Posterior cingulate gyrus (tissue), 11 donors: ENCODE measurements at places on chromosomes 3 and 15.

DNA sequence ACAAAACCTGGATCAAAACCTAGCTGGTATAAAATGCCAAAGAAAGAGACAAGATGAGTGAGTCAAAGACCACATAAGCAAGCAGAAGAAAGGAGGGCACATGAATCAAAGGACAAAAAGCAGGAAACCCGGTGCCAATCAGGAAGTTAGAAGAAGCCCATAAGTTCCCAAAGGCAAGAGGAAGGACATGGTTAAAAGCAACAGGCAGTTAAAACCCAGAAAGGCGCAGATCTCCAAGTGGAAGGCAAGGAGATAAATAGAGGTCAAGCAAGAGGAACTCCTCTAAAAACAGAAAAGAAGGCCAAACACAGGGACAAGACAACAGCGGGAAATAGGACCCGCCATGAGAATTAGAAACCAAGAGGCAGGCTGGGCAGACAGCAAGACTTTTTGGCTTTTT lies 4.4 kb downstream of the TMOD2 start:
- DNase-seq: no peak

DNA sequence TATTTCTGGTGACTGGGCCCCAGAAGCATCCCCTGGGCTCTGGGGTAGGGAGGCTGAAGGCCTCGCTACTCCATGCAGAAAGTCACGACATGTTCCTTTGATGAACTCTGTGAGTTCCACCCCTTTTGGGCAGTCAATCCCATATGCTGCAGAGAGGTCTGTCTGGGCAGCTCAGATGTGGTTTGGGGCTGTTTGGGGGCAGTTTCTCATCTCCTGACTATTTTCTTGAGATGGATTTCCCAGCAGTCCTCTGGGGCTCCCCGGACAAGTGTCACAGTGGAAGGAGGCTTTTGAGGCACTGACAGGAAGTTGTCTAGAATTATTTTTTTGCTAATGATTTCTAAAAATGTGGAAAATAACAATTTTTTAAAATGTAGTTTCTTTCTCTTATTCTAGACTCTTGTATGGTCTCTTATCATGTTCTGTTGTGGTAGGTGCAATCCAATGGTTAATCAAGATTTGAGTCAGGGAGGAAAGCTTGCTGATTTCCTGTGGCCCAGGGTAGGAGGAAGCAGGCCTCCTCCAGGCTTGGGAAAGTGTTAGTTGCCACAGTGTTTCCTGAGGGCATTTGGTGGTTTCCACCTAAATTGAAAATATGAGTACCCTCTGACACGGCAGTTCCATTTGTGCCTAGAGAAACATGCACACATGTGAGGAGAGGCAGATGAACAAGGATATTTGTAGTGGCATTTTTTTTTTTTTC lies 19.9 kb upstream of the TATDN2 start:
- DNase-seq: no peak

DNA sequence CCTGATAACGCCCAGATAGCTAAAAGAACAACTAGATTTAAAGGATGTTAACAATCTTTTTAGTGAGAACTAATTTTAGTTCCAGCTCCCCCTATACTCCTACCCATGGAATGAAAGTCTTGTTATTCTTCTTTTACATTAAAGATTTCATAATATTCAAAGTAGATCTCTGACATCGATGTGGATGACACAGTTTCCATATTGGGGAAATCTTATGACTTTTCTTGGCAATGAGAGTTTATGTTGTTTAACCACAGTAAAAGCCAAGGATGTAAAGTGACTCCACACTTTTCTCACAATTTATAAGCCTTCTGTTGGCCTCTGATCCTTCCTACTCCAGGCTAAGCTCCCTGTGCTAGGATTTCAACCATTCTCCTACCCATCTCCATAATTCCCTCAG lies 332.6 kb upstream of the KCNMB2 start:
- DNase-seq: no peak

GRCh38 chr15:28914483-28915023 lies 28.8 kb downstream of the APBA2 start:
- no peak for DNase-seq

- DNase-seq: no peak
Observed at GRCh38 chr3:32780071-32780734, 37.6 kb upstream of the TRIM71 start.

GRCh38 chr3:117932441-117932840 lies 1102.2 kb downstream of the IGSF11 start:
- no peak for DNase-seq

- no peak for DNase-seq
Observed at GRCh38 chr3:57279685-57280084, 12.8 kb downstream of the ASB14 start.

DNA sequence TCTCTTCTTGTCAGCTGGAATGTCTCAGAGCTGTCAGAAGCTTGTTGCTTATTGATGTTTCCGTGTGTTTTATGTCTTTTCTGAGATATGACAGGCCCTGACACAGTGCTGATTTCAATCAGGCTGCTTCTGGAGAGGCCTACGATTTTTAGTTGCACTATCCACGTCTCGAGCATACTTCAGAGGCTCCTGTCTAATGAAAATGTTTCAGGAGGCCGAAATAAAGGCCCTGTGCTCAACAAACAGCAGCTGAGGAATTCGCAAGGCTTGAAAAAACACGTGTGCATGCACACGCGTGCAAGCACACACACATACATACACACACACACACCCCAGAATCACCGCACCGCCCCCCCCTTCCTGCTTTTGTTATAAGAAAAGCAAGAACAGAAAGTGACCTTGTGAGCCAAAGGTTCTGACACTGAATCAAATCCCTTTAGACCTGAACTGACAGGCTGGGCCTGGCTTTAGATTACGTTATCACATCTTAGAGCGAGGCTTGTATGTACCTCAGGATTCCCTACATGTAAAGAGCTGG lies 296.6 kb downstream of the NR2F2 start:
- DNase-seq: no peak

GRCh38 chr3:14857506-14857905 lies 38.7 kb downstream of the FGD5 start:
- DNase-seq: no peak

- DNase-seq: no peak
Observed at GRCh38 chr3:57135964-57136719, 29.0 kb downstream of the IL17RD start.

GRCh38 chr15:41423979-41424659 lies 7.2 kb downstream of the RTF1 start:
- no peak for DNase-seq

DNA sequence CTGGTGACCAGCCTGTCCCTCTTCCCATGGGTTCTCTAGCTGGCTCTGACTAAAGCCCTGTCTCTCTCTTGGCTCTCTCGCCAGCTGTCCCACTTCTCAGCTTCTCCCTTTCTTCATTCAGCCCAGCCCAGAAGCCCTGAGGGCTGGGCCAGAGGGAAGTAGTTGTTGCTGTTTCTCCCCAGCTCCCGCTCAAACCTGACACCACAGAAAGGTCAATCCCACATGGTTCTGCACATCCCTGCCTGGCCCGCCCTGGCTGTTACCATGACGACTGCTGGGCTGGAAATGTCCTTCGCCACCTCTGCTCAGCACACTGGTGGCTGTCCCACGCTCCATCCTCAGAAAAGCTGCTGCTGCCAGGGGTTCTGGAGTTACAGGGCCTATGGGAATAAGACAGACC lies 25.9 kb downstream of the CCDC32 start:
- peak; percentile 66 for DNase-seq

DNA sequence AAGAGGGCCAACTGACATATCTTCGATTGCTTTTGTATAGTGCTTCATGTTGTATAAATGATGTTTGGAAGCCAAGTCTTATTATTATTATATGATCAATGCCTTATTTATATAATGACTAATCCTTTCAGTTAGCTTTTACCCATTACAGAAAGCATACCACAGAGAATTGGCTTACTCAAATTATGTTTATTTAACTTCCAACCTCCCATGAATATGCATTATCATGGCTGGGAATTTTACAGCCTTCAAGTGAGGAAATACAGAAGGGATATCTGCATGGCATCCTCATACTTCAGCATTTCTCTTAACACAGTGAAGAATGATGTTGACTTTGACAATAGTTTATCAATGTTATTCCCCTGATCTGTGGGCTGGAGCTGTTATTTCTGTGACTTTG lies 225.9 kb upstream of the GAP43 start:
- DNase-seq: no peak

GRCh38 chr3:185647880-185648210 lies 61.8 kb downstream of the SENP2 start:
- peak; percentile 85 for DNase-seq

DNA sequence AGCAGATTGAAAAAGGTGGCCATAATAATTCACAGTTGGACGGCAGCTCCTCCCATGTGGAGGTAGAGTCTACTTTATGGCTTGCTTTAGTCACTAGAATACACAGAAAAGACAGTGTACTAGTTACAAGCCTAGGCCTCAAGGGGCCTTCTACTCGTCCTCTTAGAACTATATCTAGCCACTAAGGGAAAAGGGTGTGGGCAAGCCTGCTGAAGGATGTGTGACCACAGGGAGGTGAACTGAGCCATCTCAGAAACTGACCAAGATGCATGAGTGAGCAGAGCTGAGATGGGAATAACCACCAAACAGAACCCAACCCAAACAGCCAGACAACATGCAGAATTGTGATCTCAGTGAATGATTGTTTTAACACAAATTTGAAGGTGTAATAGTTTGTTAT lies 335.6 kb upstream of the LMCD1 start:
- no peak for DNase-seq

DNA sequence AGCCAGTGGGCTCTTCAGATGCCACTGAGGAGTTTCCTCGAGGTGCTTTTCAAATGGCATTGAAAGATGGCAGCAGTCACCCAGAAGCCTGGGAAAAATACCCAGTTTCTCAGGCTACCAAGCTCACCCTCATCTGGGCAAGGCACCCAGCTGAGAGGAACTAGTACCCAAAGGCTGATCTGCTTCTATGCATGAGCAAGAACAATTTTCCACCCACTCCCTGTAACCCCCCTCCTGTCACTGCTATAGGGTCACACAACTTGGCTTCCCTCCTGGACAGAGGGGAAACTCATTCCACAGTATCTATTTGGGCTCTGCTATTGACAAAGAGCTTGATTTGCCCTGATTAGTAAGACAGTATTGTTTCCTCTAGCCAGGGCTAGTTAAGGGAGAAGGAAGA lies 31.9 kb downstream of the THRB start:
- no peak for DNase-seq

DNA sequence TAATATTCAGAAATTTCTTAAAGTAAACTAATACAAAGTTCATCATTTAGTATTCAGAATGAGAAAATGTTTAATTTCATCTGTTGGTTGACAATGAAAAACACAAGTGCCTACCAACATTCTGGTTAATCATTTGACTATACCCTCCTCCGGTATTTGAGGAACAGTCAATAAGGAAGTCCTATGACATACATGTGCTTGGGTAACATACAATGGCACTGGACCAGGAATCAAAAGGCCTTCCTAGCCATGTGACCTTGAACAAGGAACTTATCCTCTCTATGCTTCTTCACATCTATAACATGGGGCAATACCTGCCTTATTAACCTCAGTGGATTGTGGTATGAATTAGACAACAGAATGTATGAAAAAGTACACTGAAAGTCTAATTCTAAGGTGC lies 65.8 kb downstream of the ZNF280D start:
- no peak for DNase-seq

- no peak for DNase-seq
Observed at GRCh38 chr3:152488449-152488848, 219.7 kb downstream of the MBNL1 start.

DNA sequence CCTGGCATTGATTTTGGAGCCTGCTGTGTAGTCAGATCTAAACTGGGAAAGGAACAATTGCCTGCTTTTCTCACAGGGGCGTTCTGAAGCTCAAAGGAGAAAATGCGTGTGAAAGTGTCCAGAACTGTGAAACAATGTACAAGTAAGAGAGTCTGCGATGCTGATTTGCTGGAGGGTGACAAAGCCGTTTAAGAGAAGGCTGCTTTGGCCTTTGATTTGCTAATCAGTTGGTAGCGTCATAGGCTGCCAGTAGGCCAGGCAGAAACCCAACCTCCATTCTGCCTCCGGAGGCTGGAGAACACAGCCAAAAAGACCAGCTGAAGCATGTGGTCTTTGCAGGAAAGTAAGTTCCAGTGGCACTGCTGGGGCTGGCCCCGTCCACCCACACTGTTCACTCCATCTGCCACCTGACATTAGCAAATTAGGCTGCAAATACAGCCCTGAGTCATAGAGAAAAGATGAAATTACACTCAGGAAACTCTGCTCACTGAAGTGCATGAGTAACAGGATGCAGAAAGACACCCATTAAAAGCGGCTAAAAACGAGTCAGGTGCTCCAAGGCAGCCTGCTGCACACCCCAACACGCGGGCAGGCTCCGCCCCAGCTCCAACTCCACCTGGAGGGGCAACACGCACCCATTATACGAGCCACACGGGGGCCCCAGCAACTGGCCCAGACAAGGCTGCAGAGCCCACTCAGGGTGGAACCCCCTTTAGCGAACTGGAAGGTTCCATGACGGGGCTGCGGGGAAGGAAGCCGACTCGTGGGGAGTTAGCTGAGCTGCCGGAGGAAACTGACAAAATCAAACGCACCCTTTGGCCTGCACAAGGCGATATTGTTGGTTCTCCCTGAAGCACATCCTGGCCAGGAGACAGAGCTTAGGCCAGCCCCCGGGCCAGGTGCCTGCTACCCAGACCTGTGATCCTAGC lies 31.6 kb downstream of the ZDHHC19 start:
- peak; percentile 75 for DNase-seq

GRCh38 chr3:131047582-131047981 lies 20.9 kb downstream of the NEK11 start:
- no peak for DNase-seq

DNA sequence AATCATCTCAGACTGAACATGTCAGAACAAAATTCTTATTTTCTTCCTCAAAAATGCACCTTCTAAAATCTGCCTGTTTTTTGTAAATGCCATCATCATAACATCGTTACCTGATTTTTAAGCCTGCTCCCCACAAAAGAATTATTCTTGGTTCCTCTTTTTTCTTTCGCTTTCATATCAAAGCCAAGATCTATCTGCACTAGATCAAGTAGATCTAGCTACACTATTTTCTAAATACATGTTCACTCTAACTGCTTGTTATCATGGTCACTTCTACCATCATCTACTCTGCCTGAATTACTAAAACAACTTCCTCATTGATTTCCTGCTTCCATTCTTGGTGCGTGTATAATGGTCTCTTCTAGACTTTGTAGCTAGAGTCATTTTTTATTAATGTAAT lies 217.7 kb downstream of the ARPP21 start:
- DNase-seq: no peak

DNA sequence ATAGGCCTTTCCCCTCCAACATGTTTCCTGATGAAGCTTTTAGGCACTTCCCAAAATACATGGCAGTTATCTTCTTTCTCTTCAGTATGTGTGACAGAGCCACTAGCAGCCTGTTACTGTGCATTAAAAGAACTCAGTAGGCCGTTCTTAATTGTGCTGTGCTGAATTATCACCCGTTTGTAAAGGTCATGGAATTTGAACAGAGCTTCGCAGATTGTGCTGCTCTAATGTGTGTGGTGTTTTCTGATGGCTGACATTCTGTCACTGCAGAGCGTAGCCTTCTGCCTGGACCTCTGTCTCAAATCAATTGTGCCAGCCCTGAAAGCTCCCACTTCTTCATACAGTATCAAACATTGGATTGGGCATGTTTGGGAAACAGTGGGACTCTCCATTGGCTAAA lies 111.3 kb downstream of the C3orf70 start:
- DNase-seq: no peak
